ENCODE measurements at places on chromosomes 7 and 10.

DNA sequence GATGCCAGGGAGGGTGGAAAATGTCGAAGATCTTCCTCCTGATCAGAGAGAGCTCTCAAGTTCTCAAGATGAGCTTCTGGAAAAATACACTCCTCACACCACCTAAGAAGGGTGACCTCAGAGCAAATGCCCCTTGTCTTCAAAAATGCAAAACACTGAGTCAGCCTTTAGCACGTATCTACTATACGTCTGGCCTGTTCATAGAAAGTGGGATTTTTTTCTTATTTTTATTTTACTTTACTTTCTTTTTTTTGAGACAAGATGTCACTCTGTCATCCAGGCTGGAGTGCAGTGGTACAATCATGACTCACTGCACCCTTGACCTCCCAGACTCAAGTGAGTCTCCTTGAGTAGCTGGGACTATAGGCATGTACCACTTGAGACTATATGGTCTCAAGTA lies 57.1 kb downstream of the AFAP1L2 start:
- no peak for DNase-seq

GRCh38 chr10:16950656-16951601 lies 133.7 kb upstream of the RSU1 start:
- DNase-seq = no peak

DNA sequence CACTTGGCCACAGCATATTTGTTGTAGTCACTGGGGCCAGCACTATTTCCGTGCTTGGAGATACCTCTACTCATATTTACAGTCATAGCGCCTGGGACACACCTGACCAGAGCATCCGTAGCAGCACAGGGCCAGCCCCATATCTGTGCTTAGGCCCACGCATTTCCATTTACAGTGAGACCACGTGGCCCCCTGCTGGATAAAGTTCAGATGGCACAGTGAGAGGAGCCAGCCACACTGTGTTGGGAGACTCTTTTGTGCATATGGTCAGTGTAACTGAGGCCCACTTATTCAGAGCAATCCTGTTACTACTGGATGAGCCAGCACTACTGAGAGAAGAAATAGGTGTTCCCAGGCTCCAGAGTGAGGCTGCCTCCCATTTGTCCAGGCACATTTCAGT lies 455.3 kb downstream of the REEP3 start:
- DNase-seq = peak; percentile 46

DNA sequence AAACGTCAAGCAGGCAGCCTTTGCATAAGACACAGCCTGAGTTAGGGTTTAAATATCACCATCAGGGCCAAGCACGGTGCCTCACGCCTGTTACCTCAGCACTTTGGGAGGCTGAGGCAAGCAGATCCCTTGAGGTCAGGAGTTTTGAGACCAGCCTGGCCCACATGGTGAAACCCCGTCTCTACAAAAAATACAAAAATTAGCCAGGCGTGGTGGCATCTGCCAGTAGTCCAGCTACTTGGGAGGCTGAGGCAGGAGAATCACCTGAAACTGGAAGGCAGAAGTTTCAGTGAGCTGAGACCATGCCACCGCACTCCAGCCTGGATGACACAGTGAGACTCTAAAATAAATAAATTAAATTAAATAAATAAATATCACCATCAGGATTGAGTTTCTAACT lies 33.0 kb downstream of the SRPK2 start:
- no peak for DNase-seq

DNA sequence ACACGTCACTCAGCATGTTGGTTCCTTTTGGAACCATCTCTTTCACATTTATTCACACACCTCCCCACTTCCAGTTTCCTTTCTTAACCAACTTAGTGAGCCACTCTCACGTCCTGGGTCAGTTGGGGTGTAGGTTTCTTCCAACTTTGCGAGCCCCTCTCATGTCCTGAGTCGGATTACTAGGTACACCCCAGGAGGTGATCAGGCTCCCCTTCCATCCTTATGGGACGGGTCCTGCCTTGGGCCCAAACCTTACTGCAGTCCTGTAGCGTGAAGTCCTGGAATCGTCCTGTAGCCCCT lies 7.7 kb downstream of the ERV3-1 start:
- DNase-seq = no peak

DNA sequence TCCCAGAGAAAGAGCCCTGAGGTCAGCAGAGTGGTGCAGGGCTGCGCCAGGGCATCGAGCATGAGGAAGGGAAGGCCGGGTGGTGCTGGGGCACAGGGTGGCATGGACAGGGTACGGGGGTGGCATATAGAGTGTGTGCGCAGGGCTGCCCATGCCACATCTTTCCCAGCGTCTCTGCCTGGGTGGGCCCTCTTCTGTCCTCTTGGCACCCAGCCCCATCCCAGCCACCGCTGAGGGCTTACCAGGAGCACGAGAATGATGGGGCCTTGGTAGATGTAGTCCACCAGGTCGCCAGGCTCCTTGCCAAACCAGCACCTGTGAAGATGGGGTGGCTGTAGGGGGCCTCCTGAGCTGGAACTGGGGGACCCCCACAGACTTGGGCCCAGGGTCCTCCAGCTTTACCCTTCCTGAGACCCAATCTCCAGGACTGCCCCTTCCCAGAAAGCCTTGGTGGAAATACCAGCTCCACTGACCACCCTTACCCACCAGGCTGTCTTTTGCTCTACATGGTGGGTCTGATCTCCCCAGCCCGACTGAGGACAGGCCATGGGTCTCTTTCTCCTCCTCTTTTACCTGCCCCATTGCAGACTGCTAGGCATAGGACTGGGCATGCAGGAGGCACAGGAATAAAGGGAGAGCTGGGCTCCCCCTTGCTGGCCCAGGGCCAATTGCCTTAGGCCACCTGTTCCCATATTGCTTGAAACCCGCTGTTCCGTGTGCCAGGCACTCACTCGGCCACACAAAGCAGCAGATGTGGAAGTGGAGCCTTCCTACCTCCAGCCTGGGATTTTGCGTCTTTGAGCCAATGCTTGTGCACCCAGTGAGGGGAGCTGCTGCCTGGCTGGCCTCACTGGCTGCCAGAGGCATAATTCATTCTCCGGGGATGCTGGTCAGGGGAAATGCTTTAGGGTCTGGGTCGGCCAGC lies 21.7 kb downstream of the CRHR2 start:
- DNase-seq = no peak

- DNase-seq = no peak
Observed at GRCh38 chr7:131300572-131301466, 26.9 kb upstream of the MKLN1 start.

DNA sequence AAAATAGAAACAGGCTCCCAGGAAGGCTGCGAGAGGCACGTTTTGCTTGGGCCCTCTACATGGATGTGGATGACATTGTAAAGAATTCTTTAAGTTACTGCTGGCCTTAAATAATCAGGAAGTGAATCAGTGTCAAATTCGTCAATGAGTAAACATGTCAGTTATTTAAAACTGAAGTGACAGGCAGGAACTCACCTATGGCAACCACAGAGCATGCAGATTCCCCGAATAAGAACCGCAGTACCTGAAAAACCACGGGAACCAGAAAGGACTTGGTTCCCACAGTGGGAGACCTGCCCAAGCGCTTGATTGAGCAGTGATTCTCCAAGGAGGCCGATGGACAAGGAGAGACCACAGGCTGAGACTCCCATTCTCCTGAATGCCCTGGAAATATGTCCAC lies 351.2 kb upstream of the AKR1E2 start:
- no peak for DNase-seq

- no peak for DNase-seq
Observed at GRCh38 chr7:50349963-50350944, 45.7 kb downstream of the IKZF1 start.

GRCh38 chr7:69947998-69948397 lies 349.7 kb downstream of the AUTS2 start:
- DNase-seq = no peak

- DNase-seq = no peak
Observed at GRCh38 chr10:76727038-76727437, 910.6 kb downstream of the KCNMA1 start.

- DNase-seq = peak; percentile 92
Observed at GRCh38 chr10:31759124-31759798, 169.4 kb downstream of the ARHGAP12 start.

DNA sequence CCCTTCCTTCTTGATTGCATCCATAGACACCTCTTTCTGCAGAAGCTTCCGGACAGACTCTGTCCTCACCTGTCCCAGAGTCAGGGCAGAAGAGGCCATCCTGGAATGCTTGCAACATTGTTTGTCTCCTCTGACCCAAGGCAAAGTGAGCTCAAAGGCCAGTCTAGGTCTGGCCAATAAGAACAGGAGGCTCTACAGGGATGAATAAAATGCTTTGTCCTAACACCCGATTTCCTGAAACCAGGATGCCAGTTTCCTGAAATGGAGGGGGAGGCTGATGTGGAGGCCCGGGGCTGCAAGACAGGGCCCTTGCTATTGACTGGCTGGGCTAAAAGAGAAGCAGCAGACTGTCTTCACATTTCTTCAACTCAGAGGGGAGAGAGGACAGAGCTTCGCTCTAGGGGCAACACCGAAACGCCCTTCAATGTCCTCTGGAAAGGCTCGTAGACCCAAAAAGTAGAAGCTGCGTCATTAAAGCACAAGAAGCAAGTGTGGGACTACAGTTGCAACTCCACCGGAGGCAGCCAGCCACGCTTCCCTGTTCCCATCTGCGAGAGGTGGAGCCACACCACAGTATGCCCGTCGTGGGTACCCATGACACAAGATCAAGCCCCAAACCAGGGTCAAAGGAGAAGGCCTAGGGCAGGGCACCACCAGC lies 29.1 kb upstream of the NDST2 start:
- no peak for DNase-seq

DNA sequence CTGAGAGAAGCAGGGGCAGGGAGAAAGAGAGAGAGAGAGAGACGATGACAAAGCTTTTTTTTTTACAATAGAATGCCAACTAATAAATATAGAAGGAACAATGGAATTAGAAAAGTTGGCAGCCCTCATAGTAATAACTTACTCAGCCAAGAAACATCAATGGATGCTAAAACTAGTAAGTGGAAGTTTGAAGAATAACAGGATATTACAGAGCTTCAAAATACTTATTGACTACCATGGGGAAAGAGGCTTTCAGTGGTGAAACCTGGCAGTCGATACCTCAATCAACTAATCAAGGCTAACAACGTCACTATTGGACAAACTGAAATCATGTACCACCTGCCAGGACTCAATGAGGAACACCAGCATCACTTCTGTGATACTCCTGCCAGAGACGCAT lies 100.5 kb upstream of the LRRC4 start:
- DNase-seq = no peak

GRCh38 chr10:131678171-131678570 lies 222.6 kb upstream of the PPP2R2D start:
- DNase-seq = no peak

- DNase-seq = no peak
Observed at GRCh38 chr7:68562323-68562899, 1035.9 kb upstream of the AUTS2 start.

GRCh38 chr7:149099058-149099457 lies 8.5 kb upstream of the ZNF786 start:
- no peak for DNase-seq

DNA sequence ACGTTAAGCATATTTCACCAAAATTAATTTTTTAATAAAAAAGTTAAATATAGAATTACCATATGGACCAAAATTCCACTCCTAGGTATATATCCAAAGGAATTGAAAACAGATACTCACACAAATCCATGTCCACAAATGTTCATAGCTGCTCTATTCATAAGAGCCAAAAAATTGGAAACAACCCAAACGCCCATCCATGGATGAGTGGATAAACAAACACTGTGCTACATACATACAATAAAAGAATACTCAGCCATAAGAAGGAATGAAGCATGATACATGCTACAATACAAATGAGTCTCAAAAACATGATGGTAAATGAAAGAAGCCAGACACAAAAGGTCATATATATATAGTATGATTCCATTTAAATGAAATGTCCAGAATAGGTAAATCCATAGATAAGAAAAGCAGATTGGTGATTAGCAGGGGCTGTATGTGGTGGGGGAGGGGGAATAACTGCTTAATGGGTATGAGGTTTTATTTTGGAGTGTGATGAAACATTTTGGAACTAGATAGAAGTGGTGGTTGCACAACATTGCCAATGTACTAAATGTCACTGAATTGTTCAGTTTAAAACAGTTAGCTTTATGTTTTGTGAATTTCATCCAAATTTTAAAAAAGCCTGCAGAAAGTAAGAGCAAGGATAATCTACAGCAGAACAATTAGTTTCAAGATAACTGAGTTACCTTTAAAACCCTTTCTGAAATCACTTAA lies 101.2 kb upstream of the EFCAB10 start:
- DNase-seq = no peak

- no peak for DNase-seq
Observed at GRCh38 chr10:105855791-105856190, 1214.7 kb downstream of the SORCS3 start.

GRCh38 chr7:51731075-51731474 lies 414.5 kb upstream of the COBL start:
- DNase-seq = no peak

- no peak for DNase-seq
Observed at GRCh38 chr7:10875080-10875479, 98.6 kb upstream of the PHF14 start.

DNA sequence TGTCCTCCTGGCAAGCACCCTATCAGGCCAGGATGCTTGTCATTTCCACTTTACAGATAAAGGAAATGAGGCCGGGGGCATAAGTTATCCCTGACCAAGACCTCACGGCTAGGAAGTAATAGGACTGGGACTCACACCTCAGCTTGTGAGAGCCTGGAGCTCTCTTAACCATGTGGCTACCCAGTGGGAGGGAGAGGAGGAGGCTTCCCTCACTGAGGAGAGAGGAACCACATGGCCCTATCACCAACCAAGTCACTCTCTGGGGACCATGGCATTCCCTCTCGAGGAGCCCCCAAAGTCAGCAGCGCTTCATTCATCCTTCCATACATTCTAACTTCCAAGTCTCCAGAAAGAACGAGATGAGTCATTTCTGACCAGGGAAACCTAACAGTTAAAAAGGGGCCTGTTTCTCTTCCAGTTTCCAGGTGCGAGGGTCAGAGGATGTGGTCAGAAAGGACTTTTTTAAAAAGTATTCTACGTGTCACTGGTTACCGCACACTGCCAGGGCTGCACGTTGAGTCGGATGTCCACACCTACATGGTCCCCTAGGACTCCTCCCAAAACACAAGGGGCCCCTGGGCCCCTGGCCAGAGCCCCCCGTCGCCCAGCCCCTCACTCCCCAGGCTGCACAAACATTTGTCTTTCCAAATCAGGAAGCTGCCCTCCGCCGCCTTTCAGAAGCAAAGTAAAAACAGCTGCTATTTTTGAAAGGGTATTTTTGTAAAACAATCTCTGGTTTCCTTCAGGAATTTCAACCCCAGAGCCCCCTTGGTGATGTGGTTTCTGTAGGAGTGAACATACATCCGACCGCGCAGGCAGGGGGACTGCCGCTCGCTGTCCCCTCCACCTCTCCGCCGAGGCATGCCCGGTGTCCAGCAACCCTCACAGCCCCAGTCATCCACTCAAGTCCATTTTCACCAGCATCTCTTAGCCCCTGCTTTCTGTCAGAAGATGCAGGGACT lies 128.2 kb upstream of the CHST15 start:
- no peak for DNase-seq

- DNase-seq = no peak
Observed at GRCh38 chr10:120989996-120990598, 138.9 kb downstream of the WDR11 start.

GRCh38 chr10:17427666-17428350 lies 26.6 kb downstream of the ST8SIA6 start:
- DNase-seq = no peak

GRCh38 chr10:100148353-100149211 lies 37.2 kb downstream of the ERLIN1 start:
- no peak for DNase-seq

GRCh38 chr7:127715272-127715671 lies 63.3 kb downstream of the SND1 start:
- no peak for DNase-seq
